ENCODE measurements at places on chromosomes 1 and 21. TPM values are rescaled to one million over a fixed set of nuclear protein-coding genes. Genes with fewer than 3 reads are reported as not detected.

Gene ADAMTS5
- 0.25 TPM for total RNA-seq

Gene WNT3A
- 1.2 TPM for total RNA-seq

Gene SPRR2B
- 0.69 TPM for total RNA-seq

Gene USP16
- total RNA-seq = 41.0 TPM

Gene CLCNKA
- not detected for total RNA-seq

Gene TRABD2B
- 1.1 TPM for total RNA-seq

- ATAC-seq = no peak
Measured at GRCh38 chr1:200364831-200365230, 45.0 kb downstream of the ZNF281 start.

- no peak for ATAC-seq
Measured at GRCh38 chr1:64595871-64596515, 126.1 kb downstream of the CACHD1 start.

DNA sequence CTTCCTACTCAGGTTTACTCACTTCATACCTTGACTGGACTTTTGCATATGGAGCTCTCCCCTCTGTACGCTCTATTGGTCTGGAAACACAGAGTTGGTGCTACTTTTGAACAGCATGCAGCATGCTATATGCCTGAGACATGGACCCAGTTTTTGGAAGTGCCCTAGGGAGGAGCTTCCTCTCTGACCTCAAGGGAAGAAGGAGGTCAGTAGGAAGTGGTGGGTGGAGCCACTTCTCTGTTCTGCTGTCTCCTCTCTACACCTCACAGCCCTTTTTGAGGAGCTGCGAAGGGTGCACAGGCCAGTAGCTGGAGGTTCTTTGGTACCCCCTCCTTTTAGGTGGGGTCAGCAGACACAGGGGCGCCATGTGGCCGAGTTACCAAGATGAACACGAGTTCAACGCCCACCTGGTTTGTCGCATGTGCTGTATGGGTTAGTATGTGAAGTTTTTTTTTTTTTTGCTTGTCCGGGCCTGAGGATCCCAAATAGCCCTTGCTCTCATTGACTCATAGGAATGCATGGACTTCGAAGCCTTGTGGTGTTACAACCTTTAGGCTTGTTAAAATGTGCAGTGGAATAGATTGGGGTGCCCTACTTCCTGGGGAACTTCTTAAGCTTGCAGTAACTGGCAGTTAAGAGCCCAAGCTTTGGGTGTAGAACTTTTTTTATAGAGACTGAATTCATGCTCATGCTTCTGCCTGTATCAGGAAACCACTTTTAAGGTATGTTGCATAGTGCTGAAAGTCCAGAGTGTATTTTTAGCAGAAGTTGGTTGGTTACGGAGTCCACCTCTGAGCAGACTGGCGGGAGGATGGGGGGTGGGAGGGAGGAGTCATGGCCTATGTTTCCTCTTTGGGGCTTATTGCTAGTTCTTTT lies 10.7 kb downstream of the MACF1 start:
- ATAC-seq = no peak

DNA sequence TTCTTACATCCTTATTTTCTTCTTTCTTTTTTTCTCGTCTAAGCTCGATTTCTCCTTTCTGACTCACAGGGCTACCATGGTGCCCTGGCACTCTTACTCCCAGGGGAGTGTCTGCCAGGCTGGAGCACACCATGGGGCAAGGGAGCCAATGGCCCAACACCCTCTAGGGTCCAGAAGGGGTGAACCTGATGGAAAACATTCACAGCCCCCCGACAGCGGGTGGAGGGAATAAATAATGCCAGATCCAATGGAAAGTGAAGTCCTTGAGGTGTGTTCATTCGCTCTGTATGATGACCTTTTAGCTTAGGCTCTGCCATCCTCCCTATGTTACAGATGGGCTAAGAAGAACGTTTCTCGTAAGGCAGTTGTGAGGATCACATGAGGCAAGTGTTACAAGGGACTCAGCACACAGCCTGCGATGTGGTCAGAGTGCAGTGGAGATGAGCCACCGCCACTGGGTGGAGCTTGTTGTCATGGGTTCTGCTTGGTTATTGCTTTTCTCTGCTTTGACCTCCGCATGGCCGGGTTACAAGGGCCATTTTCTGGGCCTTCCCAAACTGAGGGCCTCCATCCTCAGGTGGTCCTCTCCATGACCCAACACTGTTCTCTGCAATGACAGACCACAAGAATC lies 3.5 kb upstream of the FCMR start:
- no peak for ATAC-seq

DNA sequence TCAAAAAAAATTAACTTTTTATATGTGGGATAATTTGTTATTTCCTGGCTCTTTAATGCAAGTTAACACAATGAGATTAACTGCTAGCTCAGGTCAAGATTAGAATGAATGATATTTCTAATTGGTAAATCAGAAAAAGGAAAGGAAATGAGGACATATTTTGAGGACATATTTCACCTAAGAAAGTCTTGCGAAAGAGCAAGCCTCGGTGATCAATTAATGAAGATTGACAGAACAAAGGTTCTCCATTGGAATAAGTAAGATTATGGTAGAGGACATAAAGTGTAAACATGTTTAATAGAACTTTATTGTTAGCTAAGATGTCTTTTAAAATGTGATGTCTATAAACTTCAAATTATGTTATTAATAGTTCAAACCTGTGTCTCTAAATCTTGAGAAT lies 1617.8 kb downstream of the KCNT2 start:
- no peak for ATAC-seq

- ATAC-seq = no peak
Measured at GRCh38 chr1:95085376-95085775, 12.6 kb upstream of the ALG14 start.

DNA sequence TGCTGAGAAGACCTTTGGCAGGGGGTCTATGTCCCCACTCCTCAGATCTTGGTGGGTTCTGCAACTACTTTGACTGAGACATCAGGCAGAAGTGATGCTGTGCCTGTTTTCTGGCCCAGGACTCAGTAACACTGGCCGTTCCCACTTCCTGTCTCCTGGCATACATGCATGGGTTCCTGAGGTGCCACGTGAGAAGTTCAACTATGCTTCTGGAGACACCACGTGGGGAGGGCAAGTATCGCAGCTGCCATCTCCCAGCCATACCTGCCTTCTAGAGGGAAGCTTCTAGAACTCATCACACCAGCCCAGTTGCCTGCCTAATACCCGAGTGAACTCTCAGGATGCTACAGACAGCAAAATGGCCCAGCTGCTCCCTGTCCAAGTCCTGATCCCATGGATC lies 65.8 kb downstream of the TRABD2B start:
- ATAC-seq = no peak

DNA sequence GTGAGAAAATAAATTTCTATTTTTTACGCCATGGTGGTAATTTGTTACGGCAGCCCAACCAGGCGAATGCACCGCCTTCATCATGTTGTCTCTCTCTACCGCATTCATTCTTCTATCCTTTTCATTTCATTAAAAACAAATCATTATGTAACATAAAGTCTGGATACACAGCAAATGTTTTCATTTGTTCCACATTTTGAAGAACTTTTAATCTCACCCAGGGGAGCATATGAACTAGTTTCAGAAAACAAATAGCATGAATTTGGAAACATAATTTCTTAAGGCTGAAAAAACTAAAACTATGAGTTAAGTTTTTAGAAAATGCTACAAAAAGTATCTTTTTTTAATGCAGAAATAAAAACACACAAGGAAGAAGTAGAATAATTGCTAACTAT lies 11.2 kb upstream of the OR2B11 start:
- no peak for ATAC-seq
